Activated T-cell treated with anti-CD3 and anti-CD28 coated beads, Interleukin-2, amount 50 U/mL, for 24 hours (primary cell): ENCODE measurements at places on chromosomes 7 and 10.

- no peak for DNase-seq
These were observed 126.7 kb upstream of the C1QL3 start for GRCh38 chr10:16648366-16648765.

GRCh38 chr10:71039551-71039950 lies 151.2 kb upstream of the PCBD1 start:
- no peak for DNase-seq

- no peak for DNase-seq
These were observed 2.3 kb downstream of the TM9SF3 start for GRCh38 chr10:96584474-96584873.

DNA sequence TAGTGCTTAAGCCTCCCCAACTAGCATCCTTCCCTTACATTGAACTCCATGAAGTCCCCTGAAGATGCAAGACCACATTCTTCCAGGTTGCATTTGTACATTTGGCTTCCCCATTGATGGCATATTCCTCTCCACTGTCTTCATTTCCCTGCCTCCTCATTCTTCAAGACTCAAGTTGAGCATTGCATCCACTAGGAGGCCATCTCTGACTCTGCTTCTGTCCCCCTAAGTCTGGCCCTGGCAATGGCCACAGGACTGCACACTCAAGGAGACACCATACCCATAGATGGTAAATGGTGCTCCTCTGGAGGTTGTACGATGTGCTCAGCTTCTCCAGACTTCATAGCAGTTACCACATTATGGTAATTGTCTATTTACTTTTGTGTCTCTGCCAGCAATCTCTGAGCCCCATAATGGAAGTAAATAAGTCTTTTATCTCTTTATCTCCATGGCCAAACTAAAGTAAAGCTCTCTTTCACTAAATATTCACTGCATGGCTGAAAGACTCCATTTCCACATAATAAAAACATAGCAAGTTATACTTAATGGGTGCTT lies 112.6 kb downstream of the PTPRZ1 start:
- DNase-seq, result no peak
